ENCODE measurements at places on chromosomes 3 and 15.

- no peak for DNase-seq
Measured at GRCh38 chr3:86381247-86381646, 609.7 kb downstream of the VGLL3 start.

DNA sequence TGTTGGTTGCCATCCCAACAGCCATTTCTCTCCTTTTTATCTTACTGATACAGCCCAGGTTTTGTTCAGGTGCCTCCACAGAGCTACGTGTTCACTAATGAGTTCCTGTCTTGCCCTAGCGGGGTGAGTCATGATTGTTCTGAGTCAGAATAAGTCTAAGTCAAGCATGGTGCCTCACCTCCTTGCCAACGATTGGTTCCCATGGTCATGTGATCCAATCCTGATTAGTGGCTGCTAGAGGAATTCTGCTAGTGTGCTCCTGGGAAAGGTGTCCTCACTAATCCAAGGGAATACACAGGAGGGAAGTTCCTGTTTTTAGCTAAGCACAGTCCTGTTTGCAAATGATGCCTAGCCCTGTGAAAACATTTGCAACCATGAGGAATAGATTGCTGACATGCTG is 99.8 kb downstream of the NSUN3 start:
- DNase-seq, result no peak

DNA sequence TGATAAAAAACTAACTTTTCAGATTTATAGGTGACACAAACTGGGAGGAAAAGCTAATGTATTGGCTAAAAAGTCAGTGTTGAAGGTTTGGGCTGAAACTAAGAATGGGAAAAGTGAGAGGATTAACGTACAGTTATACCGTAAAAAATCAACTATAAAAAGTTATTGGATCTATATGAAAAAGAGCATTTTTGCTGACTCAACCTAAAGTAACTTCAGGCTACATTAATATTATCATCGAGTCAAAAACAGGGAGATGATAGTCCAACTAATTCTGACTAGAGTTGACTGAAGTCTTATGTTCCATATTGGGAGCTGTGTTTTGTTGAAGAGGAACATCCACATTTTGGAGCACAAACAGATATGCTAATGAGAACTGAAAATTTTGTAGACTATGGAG is 19.9 kb downstream of the ZNF654 start:
- DNase-seq, result no peak

- peak; percentile 96 for DNase-seq
Measured at GRCh38 chr3:183285828-183286457, 32.9 kb downstream of the B3GNT5 start.

DNA sequence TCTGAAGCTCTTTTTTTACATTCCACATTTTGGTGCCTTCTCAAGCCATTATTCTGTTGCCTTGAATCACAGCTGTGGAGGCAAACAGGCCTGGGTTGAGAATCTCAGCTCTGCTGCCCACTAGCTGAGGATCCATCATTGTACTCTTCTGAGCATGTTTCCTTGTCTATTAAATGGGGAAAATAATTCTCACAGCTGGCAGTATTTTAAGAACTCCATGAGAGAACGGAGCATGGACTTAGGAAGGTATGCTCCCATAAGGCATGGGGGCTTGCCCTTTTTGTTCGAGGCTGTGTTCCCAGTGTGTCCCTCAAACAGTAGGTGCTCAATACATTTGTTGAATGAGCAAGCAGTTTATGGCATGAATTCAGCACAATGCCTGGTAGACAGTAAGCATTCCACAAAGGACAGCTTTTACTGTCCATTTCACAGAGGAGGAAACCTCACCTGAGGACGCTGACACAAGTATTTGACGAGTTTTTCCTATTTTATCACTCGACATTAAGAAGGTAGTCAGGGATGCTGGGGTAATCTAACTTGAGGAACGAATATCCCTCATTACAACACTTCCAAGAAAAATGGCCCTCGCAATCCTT is 2.1 kb upstream of the PTPRG start:
- DNase-seq, result no peak

DNA sequence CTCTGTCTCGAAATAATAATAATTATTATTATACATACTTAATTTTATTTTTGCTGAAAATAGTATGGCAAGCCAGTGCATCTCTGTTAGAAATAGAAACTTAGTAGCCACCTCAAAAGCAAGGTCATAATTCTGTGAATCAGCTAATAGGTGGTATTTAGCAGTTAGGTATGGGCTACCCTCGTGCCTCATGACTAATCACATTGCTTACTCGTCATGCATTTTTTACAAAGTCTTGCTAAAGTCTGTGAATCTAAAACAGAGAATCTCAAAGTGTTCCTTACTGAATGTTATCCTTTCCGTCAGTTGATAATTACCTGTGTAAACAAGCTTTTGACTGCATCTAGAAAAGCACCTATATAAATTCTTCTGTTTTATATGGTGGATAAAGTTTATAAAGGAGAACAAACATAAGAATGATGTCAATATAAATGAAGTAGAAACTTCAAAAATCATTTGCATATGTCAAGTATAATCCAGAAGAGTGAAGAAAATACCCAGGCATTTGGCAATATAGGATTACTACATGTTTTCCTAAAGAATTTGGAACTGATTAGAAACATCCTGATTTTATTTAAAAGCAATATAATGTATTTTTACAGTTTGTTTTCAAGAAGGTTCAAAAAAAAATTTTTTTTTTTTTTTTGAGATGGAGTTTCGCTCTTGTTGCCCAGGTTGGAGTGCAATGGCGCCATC is 6.2 kb downstream of the PPARG start:
- no peak for DNase-seq

- no peak for DNase-seq
Measured at GRCh38 chr15:39299486-39300267, 281.2 kb upstream of the THBS1 start.

- no peak for DNase-seq
Measured at GRCh38 chr3:178474526-178474925, 61.7 kb upstream of the KCNMB2 start.

- no peak for DNase-seq
Measured at GRCh38 chr3:30577788-30578187, 28.6 kb upstream of the TGFBR2 start.

GRCh38 chr3:188261011-188261410 is 107.1 kb downstream of the LPP start:
- DNase-seq, result no peak

DNA sequence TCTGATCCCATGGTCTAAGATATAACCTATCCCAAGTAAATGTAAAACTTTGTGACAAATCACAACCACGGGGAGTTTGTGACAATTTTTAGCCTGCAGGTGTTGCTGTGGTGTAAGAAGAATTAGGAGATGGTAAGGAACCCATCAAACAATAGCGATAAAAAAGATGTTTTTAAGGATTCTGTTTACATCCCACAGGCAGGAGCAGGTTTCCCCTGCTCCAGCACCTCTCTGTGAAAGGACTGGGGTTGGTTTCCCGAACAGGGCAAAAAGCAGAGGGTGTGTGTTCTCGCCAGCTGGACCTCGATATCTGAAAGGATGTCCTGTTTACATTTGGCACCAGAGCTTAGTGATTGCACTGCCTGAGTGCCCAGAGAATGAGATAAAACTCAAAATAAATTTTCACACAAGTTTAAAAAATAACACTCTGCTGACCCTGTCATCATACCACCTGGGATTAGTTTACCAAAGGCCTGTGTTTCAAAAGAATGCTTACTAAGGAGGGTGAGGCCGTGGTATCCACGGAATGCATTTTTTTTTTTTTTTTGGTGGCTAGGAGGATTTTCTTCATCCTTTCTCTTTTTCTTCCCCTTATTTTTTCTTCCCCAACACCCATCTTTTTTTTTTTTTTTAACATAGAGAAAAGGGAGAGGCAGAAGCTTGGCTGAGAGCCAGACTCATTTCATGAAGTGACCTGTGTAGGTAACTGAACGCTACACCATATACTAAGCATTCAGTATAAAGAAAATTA is 151.8 kb upstream of the DPH6 start:
- no peak for DNase-seq

- DNase-seq, result no peak
Measured at GRCh38 chr3:65948841-65949573, 89.7 kb downstream of the MAGI1 start.

- peak; percentile 16 for DNase-seq
Measured at GRCh38 chr15:90686435-90687218, 30.5 kb upstream of the BLM start.

DNA sequence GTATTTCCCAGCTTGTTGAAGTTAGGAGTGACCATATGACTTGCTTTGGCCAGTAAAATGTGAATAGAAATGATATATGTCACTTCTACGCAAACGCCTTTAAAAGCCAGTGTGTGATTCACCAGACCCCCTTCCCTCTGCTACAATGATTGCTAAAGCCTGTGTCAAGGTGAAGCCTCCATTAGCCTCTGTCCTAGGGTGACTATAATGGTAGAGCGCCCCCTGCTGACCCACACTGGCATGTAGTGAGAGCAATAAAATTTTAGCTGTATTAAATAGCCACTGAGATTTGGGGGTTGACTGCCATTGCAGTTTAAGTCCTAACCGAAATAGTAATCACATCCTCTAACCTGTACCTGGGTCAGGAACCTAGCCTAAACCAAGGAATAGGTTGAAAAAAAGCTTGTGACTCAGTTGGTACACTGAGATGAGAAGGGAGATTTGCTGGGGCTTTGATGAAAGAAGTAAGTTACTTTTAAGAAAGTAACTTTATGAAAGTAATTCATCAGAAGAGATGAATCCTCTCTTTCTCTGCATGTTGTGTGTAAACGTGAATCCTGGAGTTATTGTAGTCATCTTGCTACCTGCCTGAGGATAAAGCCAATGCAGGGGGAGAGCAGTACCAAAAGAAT is 52.6 kb downstream of the GTF2E1 start:
- peak; percentile 77 for DNase-seq

- DNase-seq, result no peak
Measured at GRCh38 chr15:83991163-83991562, 244.4 kb upstream of the GOLGA6L4 start.

DNA sequence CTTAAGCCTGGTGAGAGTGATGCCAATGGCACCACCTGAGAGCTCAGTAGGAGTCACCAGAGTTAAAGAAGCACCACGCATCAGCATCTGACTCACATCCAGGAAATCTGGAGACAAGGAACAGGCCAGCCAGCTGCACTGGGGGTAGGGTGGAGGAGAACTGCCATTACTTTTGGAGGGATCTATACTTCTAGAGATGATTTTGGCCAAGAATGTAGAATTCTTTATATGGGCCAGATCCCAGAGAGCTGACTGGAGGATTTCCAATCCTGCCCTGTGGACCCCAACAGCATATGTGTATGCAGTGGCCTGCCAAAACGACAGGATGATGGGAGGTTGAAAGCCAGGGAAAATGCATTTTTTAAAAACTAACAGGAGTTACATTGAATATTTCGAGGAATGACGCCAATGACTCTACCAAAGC is 29.8 kb downstream of the CCR3 start:
- DNase-seq, result no peak

- DNase-seq, result peak; percentile 62
Measured at GRCh38 chr3:119588112-119588511, 8.8 kb downstream of the ADPRH start.

GRCh38 chr3:144816323-144816722 is 844.7 kb downstream of the DIPK2A start:
- DNase-seq, result no peak

GRCh38 chr3:172089250-172089649 is 49.9 kb downstream of the FNDC3B start:
- DNase-seq, result no peak

GRCh38 chr3:46236294-46237054 is 5.8 kb upstream of the CCR3 start:
- DNase-seq, result no peak

GRCh38 chr3:3783696-3784095 is 15.5 kb upstream of the LRRN1 start:
- no peak for DNase-seq

DNA sequence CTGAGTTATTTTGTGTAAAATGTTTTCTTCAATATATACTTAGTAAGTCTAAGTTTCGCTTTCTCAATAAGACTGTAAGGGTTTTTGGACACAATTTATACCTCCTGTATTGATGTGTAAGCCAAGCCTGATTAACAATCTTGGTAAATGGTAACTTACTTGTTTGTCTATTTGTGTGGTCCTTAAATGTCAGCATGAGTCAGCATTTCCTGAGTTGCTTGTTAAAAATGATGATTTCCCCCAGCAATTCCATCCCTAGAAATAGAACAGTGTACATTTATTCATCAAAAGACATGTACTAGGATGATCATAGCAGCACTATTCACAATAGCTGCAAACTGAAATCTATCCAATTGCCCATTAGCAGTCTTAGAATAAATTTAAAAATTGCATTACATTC is 53.4 kb upstream of the LRIG1 start:
- no peak for DNase-seq

DNA sequence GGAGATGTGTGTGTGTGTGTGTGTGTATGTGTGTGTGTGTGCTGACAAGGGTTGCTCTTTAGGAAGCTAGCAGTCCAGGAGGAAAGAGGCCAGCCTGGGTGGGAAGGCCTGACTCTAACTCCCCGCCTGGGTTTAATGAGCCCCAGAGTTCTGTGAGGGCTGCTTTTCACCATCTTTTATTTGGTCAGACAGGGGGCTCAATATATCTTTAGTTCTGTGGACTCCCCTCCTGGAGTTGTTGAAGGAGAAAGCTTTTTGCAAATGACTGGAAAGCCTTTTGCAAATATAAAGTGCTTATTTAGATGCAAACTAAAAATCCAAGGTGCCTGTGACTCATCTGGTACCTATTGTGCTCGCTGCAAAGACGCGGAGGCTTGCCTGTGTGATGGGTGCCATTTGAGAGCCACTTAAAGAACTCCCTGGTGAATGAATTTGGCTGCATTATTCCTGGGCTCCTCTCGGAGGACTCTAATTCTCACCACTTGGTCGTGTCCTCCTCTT is 24.5 kb downstream of the DRD3 start:
- DNase-seq, result no peak

GRCh38 chr3:194386648-194387047 is 12.4 kb downstream of the GP5 start:
- no peak for DNase-seq

- DNase-seq, result no peak
Measured at GRCh38 chr3:149186219-149186618, 35.4 kb downstream of the CP start.

DNA sequence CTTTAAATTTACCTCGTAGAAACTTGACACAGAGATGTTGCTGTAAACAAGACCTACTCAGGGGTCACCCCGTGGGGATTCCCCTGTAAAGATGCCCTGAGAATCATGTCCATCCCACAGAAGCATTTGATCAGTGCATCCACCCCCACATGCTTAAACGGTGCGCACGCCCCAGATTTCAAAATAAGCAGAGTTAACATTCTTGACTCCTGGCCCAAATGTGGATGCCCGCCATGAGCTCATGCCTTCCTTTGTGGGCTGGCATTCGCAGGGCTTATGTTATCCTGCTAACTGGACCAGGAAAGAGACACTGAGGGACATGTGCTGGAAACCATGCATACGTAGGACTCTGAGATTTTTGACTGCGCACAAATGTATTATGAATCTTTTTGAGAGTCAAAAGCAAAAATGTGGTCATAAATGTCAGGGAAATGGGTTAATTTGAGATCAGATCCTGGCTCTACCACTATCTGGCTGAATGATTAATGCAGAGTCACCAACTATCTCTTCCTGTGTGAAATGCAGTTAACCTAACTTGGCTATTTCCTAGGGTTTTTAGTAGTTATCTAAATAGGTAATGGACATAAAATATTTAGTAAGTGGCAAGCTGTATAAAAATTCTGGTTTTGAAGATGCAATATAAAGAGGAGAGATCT is 9.1 kb upstream of the TP63 start:
- DNase-seq, result no peak

- no peak for DNase-seq
Measured at GRCh38 chr15:90557186-90558084, 27.7 kb downstream of the CRTC3 start.

- no peak for DNase-seq
Measured at GRCh38 chr15:71559098-71559497, 251.3 kb upstream of the NR2E3 start.

Data from CD4-positive, alpha-beta T cell treated with Interleukin-4 for 1 hour (primary cell).